ENCODE measurements at places on chromosomes 4 and X.

GRCh38 chrX:153884590-153884989, 1.4 kb downstream of the L1CAM start:
- no peak for DNase-seq

GRCh38 chr4:130028552-130028951, 932.6 kb downstream of the C4orf33 start:
- DNase-seq: no peak

GRCh38 chr4:40875507-40876150, 125.9 kb downstream of the NSUN7 start:
- DNase-seq: no peak

DNA sequence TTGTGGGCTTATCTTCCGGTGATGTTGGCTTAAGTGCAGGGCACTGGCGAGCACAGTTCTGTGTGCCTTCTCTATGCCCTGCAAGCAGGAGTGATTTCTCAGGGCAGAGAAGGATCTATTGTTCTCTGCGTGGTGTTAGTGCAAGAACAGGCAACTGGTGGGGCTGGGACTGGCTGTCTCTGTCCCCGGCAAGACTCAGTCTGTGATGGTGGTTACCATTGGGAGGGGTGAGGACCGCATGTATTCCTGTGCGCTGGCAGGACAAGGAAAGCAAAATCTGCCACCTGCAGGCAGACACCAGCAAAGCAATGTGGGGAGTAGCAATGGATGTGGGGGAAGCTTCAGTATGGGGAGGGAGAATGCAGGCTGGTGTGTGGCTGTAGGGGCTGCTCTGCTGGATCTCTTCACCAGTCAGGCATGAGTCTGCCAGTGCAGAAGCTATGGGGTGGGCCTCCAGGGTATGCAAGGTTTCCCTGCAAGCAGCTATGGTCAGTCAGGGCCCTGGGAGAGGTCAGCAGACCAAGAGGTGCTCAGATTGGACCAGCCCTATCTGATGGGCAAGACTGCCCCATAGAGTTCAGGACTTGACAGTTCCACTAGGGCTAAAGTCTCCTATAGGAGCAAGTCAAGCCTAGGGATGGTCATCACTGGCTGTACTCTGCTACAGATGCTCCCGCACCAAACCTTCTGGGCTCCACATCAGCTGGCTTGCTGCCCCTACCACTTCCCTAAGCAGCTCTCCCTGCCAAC, 16.8 kb downstream of the PF4 start:
- DNase-seq: no peak

- DNase-seq: no peak
These were observed 851 bp downstream of the POLR2B start for GRCh38 chr4:56979421-56980072.
